ENCODE measurements at places on chromosomes 2 and 18.

DNA sequence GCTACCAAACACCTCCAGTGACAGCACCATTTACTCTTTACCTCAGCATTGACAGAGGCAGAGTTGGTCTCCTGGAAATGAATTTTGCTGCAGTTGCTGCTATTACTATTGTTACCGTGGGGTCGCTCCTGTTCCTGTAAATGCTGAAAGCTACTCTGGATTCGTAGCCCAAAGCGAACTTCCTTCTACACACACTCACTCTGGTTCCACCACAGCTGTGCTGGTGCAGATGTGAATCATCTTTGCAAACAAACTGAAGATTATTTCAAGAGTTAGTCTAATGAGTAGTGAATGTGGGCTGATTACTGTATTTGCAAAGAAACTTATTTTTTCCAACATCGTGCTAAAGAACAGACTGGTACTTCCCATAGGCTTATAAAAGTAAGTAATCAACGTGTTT lies 304.0 kb downstream of the LPIN1 start:
- no peak for DNase-seq

GRCh38 chr2:233245406-233245805 lies 6.1 kb upstream of the ATG16L1 start:
- no peak for DNase-seq

GRCh38 chr2:172246649-172247048 lies 143.9 kb upstream of the DLX2 start:
- no peak for DNase-seq

DNA sequence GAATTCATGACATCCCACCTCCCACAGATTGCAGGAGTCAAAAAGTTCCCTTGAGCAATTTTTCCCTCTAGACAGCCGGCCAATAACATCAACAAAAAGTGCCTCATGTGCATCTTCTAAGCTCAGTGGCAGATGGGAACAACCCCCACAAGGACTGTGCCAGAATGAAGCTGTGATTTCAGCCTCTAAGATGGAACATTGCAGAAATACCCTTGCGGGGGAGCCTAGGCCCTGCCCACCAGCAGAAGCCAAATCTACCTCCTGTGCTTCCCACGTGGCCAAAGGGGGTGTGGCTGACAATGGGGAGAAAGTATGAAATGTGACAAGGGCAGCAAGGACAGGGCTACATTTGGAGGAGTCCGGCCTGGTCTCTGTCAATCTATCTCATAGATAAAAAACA lies 482.3 kb downstream of the TGIF1 start:
- no peak for DNase-seq
